ENCODE measurements at places on chromosomes 11 and 22. TPM values are rescaled to one million over a fixed set of nuclear protein-coding genes. Genes with fewer than 3 reads are reported as not detected.

Gene UBQLNL
- 0.05 TPM for total RNA-seq

Gene CALCA
- not detected for total RNA-seq

Gene PRG3
- total RNA-seq, result not detected

Gene CATSPER1
- total RNA-seq, result not detected

Gene OPCML
- 0.89 TPM for total RNA-seq

Gene TXNRD2
- total RNA-seq, result 18.2 TPM

Gene MOV10L1
- total RNA-seq, result 14.8 TPM

Gene MAFF
- 46.3 TPM for total RNA-seq

Gene ARHGEF17
- total RNA-seq, result 72.8 TPM

Gene KRTAP5-8
- total RNA-seq, result not detected

Measured in smooth muscle cell of the umbilical artery (primary cell).